SJSA1 (cell line): ENCODE measurements at places on chromosomes 6 and 20. TPM values are rescaled to one million over a fixed set of nuclear protein-coding genes. Genes with fewer than 3 reads are reported as not detected.

TULP4 gene
- 70.1 and 83.4 TPM in 2 replicates for total RNA-seq

DNA sequence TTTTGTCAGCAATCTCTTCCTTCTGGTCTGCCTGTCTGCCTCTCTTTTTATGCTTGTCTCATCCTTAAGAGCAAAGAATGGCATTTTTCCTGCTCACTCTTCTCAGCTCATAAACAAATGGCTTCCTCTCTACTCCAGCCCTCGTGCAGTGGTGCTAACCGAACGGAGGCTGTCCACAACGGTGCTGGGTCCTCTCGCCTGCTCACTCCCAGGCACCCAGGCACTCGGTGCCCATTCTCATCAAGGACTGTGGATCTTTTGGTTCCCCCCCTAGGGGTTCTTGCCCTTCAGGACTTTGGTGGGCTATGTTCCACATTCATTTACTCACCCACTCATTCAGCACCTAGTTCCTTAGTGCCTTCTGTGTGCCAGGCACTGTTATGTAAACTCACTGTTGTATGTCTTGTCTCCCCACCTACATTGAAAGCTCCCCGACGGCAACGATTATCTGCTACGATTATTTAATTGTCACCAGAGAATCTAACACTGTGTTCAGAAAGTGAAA lies 113.9 kb downstream of the FYN start:
- 0 out of 2 replicates have a peak, but pooled peaks cover 5% of the 10 kb centered on the region for H3K36me3 ChIP-seq
- DNase-seq, result no peak
- peak overlapping the region; percentile 42; the same call in 1 of the 2 replicates for H3K27ac ChIP-seq
- peaks cover 52% of the 10 kb centered on the region for H3K4me1 ChIP-seq

DNA sequence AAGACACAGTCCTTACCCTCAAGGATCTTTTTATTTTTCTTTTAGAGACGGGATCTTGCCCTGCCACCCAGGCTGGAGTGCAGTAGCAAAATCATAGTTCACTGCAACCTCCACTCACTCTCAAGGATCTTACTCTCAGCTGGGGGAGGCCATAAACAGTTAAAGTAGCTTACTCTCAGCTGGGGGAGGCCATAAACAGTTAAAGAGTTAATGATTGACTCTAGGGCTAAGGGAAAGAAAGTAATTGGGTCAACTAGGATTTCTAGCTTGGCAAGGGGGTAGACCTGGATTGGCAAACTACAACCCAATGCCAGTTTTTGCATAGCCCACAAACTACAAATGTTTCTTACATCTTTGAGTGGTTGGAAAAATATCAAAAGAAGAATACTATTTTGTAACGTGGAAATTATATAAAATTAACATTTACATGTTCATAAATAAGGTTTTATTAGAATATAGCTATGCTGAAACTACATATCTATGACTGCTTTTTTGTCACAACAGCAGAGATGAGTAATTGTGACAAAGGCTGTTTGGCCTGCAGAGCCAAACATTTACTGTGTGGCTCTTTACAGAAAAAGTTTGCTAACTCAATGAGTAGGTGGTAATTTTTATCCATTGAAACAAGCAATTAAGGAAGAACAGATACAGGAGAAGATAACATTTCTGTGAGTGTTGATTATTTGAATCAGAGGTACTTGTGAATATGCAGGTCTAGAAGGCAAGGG lies 46.4 kb downstream of the PTPRA start:
- H3K27me3 ChIP-seq, result no peaks in the 10 kb centered on the region
- H3K36me3 ChIP-seq, result peaks cover 10% of the 10 kb centered on the region
- DNase-seq, result no peak
- no peak overlapping the region for H3K27ac ChIP-seq

DNA sequence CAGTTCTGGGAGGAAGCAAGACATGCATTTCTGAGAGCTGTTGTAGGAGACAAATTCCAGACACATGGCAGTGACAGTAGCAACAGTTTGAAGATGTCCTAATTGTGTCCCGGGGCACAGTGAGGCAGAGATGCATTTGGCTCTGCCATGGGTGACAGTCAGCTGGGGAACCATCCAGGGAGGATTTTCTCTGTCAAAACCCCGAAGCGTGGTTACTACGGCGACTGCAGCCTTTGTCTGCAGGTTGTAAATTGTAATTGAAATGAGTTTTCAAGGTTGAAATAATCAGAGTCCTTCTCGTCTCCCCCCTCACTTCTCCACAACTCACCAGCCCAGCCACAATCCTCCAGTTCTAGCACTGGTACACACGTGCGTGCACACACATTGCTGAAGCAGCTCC lies 100.1 kb downstream of the GRM4 start:
- no peak for DNase-seq
- H3K4me3 ChIP-seq, result no peak overlapping the region
- H3K36me3 ChIP-seq, result no peaks in the 10 kb centered on the region
- H3K27ac ChIP-seq, result no peak overlapping the region

- peak; percentile 42 for DNase-seq
- no peak overlapping the region for H3K4me3 ChIP-seq
- H3K36me3 ChIP-seq, result peaks cover 13% of the 10 kb centered on the region
- peaks cover 26% of the 10 kb centered on the region for H3K4me1 ChIP-seq
- H3K27me3 ChIP-seq, result no peaks in the 10 kb centered on the region
- H3K27ac ChIP-seq, result peak overlapping the region; percentile 79
Measured at GRCh38 chr6:106546691-106547414, 82.4 kb downstream of the RTN4IP1 start.

GRCh38 chr20:17873410-17874270 lies 95.0 kb downstream of the SNX5 start:
- no peak overlapping the region for H3K4me3 ChIP-seq
- no peak overlapping the region for H3K27ac ChIP-seq
- DNase-seq, result peak; percentile 79
- peaks cover 22% of the 10 kb centered on the region for H3K4me1 ChIP-seq
- no peaks in the 10 kb centered on the region for H3K27me3 ChIP-seq
